ENCODE measurements at places on chromosomes 6 and 20.

DNA sequence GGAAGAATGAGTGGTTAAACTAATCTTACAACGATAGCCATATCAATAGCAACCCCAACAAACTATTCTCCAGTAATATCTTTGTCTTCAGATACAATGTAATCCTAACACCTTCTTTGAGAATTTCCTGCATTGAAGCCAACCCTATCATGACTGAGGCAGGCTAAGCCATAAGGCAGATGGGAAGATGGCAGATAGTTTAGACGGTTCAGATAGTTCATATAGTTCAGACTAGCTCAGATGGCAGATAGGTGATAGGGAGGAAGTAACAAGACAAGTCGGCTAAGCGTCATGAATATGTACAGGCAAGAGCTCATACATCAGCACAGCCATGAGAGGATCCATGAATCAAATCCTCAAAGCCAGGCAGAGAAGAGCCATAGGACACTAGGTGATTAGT lies 39.1 kb upstream of the BEND6 start:
- DNase-seq, result no peak

DNA sequence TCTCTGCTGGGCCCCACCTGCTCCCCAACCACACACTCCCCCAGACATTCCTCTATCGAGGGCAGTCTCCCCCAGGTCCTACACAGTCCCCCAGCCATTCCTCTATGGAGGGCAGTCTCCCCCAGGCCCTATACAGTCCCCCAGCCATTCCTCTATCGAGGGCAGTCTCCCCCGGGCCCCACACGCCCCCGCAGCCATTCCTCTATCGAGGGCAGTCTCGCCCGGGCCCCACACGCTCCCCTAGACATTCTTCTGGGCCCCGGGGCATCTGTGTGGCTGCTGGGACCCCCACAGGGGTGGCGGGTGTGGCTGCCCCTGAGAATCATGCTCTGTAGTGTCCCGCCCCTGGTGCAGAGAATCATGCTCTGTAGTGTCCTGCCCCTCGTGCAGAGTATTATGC lies 43.6 kb upstream of the BHLHE23 start:
- no peak for DNase-seq

GRCh38 chr6:157488058-157488457 lies 107.1 kb downstream of the ZDHHC14 start:
- no peak for DNase-seq

- no peak for DNase-seq
Measured at GRCh38 chr20:5192570-5193431, 66.0 kb downstream of the CDS2 start.

DNA sequence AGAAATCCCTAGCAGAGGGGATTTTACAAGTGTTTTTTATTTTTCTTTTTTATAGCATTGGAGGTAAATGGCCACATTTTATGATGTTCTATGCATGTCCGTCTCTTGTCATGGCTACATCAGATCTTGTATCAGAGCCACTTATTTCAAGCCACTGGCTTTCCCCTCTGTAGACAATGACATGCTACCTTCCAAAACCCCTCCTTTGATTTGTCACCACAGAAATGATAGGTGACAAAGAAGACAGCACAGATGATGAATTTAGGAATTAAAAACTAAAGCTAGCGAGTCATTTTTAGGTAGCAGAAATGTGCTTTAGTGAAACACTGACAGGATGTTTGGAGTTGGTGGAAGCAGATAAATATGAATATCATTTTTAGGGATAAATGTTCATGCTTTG lies 20.8 kb downstream of the PLCB1 start:
- DNase-seq, result no peak

- no peak for DNase-seq
Measured at GRCh38 chr6:7438011-7438410, 48.4 kb downstream of the RIOK1 start.

- no peak for DNase-seq
Measured at GRCh38 chr20:51505566-51505965, 37.0 kb downstream of the NFATC2 start.

DNA sequence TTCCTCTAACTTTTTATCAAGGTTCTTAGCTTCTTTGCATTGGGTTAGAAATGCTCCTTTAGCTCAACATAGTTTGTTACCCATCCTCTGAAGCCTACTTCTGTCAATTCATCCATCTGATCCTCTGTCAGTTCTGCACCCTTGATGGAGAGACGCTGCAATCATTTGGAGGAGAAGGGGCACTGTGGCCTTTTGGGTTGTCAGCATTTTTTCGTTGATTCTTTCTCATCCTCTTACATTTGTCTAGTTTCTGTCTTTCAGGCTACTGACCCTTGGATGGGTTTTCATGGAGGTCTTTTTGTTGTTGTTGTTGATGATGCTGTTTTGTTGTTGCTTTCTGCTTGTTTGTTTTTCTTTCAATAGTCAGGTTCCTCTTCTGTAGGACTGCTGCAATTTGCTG lies 26.3 kb upstream of the HMGN3 start:
- DNase-seq, result no peak

DNA sequence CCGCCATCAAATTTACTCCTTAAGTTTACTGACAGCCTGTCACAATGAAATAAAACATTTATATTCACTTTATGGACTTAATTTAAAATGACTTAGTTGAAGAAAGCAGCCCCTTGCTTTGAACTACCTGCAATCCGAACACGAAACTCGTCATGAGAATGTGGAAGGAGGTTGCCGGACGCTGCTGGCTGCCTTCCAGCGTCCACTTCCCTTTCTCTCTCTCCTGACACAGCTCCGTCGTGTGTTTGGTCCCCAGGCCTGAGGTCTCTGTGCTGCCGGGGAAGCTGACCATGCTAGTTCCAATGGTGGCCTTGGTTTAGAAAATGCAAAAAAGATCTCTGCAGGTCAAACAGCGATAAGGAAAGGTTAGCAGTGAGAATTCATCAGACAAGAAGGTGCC lies 519.7 kb downstream of the CDH26 start:
- DNase-seq, result no peak

GRCh38 chr6:49553384-49553783 lies 2.9 kb downstream of the C6orf141 start:
- no peak for DNase-seq

DNA sequence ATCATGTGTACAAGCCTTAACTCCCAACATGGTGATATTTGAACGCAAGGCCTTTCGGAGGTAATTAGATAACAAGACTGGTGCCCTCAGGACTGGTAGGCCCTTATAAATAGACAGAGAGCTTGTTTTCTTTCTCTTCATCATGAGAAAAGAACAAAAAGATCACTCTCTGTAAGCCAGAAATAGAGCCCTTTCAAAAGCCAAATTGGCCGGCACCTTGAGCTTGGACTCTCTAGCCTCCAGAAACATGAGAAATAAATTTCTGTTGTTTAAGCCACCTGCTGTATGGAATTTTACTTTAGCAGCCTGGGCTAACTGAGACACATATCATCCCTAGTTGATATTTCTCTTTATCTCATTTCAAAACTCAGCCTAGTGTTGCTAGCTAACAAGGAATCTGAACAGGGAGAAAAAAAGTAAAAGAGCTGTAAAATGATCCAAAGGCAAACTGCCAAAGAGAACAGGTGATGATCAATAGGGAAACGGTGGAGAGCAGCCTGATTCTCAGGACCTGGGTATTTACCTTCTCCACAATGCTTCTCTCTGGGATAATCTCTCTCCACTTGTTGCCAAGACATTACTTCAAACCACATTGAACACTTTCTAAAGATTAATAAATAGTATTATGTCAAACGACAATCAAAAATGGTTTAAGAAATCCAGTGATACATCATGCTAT lies 6.1 kb downstream of the COL21A1 start:
- DNase-seq, result no peak

DNA sequence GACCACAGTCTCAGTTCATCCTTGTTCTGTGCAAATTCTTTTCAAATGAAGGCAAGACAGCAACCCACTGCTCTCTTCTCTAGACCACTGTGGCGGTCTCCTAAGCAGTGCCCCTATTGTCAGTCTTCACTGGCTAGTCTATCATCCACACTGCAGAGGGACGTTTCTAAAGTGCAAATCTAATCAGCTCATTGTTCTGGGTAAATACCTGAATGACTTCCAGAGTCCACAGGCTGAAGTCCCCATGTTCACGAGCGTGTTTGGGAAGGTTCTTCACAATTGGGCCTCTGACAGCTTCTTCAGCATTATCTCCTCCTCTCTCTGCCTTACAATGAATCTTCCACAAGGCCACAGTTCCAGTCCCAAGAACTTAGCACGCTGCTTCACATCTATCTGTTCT lies 73.2 kb downstream of the LAMA4 start:
- DNase-seq, result no peak

All from SW480 (cell line).